ENCODE measurements at places on chromosomes 6 and 20. TPM values are rescaled to one million over a fixed set of nuclear protein-coding genes. Genes with fewer than 3 reads are reported as not detected.
A peak's percentile ranks its signal among the peaks of the same experiment; 100 is the strongest.

- DNase-seq: no peak
These were observed 85.9 kb downstream of the ADTRP start for GRCh38 chr6:11692451-11693376.

- no peak for DNase-seq
These were observed 28.7 kb downstream of the KAT14 start for GRCh38 chr20:18166241-18166881.

GRCh38 chr20:41054847-41055230 lies 26.2 kb downstream of the TOP1 start:
- no peak for DNase-seq

- peak; percentile 57 for DNase-seq
These were observed 216.9 kb upstream of the SMLR1 start for GRCh38 chr6:130610303-130610702.

GRCh38 chr6:126063512-126064146 lies 77.3 kb downstream of the TRMT11 start:
- no peak for DNase-seq

- peak; percentile 33 for DNase-seq
These were observed 1.5 kb downstream of the PBX2 start for GRCh38 chr6:32188381-32189068.

Gene PBOV1
- polyA plus RNA-seq: not detected

Gene VSX1
- polyA plus RNA-seq: not detected
